OCI-M1 (cell line): ENCODE measurements at places on chromosomes 1 and 21.

DNA sequence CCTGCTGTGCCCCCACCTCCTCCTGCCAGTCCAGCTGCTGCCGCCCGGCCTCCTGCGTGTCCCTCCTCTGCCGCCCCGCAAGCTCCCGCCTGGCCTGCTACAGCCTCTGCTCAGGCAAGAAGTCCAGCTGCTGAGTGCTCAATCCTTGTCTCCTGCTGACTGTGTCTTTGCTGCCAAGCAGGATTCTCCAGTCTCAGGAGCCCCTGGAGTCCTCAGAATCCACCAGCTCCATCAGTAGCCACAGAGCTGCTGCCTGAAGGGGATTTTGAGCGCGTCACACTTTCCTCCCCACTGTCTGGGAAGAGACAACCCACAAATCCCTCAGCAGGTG, 973 bp downstream of the KRTAP10-11 start:
- no peak for DNase-seq

DNA sequence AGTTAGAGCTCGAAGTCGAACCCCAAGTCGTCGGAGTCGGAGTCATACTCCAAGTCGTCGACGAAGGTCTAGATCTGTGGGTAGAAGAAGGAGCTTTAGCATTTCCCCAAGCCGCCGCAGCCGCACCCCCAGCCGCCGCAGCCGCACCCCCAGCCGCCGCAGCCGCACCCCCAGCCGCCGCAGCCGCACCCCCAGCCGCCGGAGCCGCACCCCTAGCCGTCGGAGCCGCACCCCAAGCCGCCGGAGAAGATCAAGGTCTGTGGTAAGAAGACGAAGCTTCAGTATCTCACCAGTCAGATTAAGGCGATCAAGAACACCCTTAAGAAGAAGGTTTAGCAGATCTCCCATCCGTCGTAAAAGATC, 12.1 kb downstream of the SON start:
- DNase-seq, result no peak

DNA sequence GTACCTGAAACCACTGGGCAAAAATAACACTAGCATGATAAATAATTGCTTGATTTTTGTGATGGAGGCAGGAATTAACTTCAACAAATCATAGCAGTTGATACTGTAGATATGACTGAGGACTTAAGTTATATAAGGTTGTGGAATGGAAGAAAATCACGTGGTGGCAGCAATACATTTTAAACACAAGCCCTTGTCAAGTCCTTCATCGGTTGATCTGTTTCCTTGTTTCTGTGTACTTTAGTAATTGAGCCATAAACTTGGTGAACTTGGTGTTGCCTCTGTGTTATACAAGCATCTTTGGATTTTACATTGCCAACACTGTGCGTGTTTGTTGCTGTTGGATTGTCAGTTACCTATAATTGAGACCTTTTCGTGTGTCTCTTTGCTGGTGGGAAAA, 114.4 kb downstream of the CAMTA1 start:
- DNase-seq, result no peak

- peak; percentile 35 for DNase-seq
Observed at GRCh38 chr1:204478172-204478899, 16.3 kb downstream of the PIK3C2B start.

GRCh38 chr1:228101994-228102790, 933 bp downstream of the C1orf35 start:
- DNase-seq, result peak; percentile 75

- DNase-seq, result peak; percentile 46
Observed at GRCh38 chr1:160161965-160162705, 10.7 kb downstream of the ATP1A4 start.

DNA sequence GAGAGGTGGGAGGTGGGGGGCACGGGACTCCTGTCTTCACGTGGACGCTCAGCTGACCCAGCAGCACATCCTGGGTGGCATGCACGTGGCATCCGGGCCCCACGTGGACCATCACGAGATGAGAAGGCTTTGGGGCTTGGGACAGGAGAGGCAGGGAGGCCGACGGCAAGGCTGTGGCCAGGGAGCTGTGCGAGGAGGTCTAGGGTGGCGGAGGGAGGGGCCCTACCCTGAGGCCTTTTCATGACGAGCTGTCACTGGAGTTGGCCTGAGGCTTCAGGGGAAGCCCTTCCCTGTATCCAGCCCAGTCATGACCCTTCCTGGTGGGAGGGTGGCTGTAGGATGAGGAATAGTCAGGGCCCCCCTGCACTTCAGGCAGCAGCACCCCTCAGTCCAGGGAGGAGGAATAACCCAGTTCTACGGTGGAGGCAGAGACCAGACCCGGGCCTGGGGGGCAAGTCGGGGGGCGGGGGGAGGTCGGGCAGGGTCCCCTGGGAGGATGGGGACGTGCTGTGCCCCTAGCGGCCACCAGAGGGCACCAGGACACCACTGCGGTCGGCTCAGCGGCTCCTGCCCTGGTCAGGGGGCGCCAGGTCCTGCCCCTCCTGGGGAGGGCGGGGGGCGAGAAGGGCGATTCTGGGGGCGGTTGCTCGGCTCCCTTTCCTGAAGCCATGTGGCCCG, 2.0 kb upstream of the PERM1 start:
- peak; percentile 64 for DNase-seq

DNA sequence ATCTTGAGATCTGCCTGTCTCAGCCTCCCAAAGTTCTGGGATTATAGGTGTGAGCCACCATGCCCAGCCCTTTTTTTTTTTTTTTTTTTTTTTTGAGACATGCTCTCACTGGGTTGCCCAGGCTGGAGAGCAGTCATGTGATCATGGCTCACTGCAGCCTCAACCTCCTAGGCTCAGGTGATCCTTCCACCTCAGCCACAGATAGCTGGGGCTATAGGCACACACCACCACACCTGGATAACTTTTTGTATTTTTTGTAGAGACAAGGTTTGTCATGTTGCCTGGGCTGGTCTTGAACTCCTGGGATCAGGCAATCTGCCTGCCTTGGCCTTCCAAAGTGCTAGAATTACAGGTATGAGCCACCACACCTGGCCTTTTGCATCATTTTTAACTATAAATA, 17.7 kb upstream of the PRRC2C start:
- no peak for DNase-seq

DNA sequence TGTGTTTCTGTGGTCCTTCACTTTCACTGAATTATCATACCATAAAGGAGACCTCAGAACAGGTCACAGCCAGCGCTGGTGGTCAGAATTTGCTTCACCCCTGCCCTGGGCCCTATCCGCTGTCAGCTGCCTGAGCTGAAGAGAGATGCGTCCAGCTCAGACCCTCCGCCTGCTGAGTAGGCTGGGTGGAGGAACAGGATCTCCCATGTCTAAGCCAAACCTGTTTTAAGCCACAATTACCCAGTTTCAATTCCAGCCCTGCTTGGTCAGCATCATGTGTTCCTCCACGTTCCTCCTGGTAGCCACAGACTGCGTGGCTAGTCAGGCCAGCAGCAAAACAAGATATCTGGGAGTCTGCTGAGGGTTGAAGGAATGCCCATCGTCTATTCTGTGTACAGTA, 13.5 kb upstream of the BGLAP start:
- DNase-seq, result no peak

GRCh38 chr1:211014275-211014674, 119.7 kb downstream of the KCNH1 start:
- DNase-seq, result no peak

GRCh38 chr1:212529211-212529741, 79.3 kb upstream of the ATF3 start:
- no peak for DNase-seq
